ENCODE measurements at places on chromosomes 12 and 14.

DNA sequence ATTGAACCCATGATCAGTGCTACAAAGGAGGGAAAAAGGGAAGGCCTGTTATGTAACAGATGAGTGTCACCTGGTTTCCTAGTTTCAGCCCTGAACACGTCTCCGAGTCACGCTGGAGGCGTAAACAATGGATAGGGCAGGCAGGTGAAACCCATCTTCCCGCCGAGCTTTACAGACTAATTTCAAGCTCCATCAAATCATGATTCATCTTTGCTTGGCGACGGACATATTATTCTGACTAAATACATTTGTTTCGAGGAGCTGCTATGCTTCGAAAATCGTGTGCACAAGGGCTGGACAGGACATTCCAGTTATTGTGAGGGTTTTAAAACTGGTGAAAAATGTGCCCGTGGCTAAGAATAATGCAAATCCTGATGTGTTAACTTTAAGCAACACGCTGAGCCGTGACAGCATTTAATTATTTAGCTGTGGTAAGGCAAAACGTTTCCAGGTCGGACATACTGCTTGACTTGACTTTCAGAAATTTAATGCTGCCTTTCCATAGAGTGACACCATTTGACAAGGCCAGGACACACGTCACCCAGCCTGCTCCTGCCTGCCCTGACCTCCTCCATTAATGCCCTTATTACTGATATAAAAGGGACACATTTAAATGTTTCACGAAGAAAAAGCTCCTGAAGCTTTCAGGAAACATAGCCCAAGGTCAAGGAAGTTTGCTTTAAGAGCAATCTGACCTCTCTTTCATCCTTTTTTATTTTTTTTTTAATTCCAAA is 1203.5 kb upstream of the TMEM132C start:
- DNase-seq, result no peak

- DNase-seq, result no peak
These were observed 155.2 kb upstream of the E2F7 start for GRCh38 chr12:77220586-77220985.

GRCh38 chr12:105487963-105488362 is 157.5 kb downstream of the C12orf75 start:
- no peak for DNase-seq

DNA sequence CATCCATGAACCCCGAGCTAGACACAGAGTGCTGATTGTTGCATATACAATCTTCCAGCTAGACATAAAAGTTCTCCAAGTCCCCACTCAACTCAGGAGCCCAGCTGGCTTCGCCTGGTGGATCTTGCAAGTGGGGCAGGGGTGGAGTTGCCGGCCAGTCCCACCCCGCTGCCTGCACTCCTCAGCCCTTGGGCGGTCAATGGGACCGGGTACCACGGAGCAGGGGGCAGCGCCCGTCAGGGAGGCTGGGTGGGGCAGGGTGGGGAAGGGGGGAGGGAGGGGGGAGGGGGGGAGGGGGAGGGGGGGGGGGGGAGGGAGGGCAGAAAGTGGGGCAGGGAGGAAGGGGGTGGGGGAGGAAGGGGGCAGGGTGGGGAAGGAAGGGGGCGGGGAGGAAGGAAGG is 63.0 kb downstream of the CCDC60 start:
- no peak for DNase-seq

DNA sequence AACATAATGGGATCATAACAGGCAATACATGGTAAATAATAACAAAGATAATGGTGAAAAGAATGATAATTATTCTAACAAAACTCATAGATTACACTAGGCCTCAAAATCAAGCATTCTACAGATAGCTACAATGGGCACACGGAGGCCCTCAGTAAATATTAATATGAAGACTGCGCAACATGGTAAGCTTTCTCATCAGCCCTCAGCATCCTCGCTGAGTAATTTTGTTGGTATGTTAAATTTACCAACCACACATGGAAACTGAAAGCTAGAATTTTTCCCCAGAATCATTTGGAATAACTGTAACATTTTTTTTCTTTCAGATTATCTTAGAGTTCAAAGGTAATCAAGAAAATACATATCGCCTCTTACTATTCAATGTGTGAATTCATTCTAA is 74.2 kb upstream of the PYGL start:
- no peak for DNase-seq

- no peak for DNase-seq
These were observed 113.2 kb downstream of the CAND1 start for GRCh38 chr12:67382241-67382871.

Measured in NCI-H1694 (cell line).